ENCODE measurements at places on chromosomes 7 and 10.

- no peak for DNase-seq
Observed at GRCh38 chr7:95758187-95758586, 14.2 kb upstream of the DYNC1I1 start.

DNA sequence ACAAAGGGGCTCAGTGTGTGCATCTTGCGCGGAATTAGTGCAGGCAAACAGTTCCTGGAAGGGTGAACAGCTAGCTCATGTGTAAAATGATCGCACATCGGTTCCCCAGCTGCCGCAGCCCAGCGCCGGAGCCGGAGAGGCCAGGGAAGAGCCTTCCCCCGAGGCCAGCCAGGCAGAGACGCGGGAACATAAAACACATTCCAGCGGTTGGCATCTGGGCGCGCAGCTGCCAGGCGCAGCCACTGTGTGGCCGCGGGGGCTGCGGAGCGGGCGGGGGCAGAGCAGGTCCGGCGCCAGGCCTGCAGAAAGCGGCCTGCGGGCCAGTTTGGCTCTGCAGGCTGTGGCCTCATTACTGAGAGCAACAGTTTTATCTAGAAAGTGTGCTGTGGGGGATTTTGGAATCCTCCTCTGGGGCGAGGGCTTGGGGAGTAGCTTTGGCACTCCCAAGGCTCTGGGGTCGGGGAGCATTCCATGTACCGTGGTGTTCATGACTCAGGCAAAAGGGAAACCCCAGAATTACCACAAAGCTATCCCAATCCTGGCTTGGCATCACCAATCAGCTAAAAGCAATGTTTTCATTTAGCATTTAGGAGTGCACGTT lies 74.3 kb downstream of the SAMD9 start:
- no peak for DNase-seq

GRCh38 chr7:22173685-22174573 lies 183.0 kb downstream of the RAPGEF5 start:
- peak; percentile 59 for DNase-seq

DNA sequence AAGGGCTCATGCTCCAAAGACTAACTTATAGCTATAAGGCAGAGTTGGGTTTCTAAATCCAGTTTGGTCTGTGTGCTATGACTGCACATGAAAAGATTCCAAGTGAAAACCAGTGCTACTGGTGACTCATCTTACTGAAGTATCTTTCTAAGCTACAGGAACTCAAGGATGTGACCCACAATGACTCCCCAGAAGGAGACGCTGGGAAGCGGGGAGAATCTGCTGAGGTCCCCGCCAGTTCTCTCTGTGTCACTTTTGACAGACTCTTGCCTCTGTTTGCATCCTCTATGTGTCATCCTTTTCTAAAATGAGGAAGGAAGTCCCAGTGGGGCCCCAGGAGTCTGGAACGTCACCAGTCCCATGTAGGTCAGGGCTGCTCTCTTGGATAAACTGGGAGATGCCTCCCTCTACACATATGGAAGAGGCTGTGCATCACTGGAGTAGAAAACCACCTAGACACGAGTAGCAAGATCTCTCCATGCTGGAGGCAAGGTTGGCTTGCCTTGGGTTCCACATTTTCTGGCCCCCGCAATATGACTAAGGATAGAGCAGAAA lies 28.8 kb upstream of the GPR26 start:
- DNase-seq, result no peak

DNA sequence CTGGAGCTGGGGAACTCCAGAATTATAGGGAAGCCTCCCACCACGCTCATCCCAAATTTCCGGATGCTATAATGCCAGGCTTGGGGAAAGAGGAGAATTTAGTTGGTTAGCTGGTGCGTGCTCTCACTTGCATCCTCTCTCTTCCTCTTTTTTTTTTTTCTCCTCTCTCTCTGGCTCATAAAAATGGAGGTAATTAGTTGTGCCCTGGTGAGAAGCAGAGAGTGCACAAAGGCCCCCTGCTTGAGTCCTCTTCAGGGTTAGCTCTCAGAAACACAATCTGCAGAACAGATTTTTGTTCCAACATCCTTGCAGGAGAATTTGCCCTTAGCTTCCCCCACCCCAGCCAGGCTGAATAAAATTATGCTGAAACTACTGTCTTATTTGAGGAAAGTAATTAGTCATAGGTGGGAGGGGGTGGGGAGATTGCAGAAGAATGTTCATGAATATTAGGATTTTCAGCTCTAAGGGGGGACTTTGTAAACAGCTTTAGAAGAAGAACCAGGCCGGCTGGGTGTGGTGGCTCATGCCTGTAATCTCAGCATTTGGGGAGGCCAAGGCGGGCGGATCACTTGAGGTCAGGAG lies 7.6 kb downstream of the SERPINE1 start:
- DNase-seq, result peak; percentile 63

DNA sequence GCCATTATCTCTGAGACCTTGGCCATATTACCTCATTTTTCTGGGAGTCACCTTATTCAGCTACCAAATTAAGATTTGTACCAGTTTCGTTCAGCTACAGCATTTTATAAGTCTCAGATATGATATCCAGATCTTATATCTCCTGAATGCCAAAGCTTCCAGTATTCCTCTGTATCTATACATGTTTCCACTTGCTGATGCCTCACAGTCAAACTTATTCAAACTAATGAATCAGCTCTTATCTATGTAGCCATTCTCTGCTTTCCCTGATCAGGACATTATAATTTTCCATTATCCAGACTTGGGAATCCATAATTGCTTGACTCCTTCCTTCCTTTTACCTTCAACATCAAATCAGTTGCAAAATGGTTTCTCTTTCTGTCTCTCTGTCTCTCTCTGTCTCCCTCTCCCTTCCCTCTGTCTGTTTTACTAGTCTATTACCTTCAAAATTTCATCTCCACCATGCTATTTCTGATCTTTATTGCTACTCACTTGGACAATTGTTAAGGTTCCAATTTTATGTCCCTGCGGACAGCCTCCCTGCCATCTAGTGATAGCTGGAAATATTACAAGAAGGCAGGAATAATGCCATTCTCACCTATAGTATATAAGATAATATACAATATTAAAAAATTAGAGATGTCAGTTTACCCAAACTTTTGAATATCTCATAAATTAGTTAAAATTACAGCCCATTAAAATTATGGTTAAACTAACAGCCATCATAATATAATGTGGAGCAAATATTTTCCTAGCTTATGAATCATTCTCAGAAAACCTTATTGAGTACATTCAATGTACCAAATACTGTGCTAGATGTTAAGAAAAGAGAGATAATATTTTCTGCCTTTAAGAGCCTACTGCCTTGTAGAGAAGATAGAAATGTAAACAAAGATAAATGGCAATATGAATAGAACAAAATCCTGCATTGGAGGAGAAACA lies 89.8 kb downstream of the PCLO start:
- DNase-seq, result no peak

DNA sequence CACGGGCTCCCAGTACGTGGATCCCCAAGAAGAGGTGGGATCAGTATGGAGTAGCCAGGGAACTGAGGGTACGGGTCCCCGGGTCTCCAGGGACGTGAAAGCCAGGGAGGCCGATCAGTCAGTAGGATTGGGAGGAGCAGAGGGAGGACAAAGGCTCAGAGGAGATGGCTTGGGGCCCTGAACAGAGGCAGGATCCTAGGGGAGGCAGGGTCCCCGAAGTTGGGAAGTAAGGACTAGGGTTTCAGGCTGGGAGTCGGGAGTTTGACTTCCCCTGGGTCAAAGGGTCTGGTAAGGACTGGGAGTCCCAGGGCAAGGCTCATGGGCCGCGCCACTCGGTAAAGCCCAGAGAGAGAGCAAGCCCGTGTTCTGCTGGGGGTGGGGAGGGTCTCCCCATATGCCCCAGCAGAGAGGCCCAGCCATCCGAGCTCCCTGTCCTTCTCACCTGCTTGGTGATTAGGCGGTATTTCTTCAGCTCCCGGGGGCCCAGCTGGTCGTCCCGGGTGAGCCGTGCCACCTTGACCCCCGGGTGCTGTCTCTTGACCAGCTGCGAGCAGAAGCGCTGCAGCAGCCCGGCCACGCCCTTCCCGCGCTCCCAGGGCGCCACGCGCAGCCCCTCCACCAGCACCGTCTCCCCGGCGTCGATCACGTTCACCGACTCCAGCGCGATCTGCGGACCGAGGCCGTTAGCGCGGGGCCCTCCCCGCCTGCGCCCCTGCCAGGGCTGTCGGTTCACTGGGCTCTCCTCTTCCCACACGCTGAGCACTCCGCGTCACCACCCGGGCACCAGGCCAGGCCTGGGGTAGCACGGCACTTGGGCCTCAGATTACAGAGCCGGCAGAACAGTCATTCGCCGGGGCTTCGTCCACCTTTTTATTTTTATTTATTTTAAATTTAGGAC lies 7.0 kb downstream of the NAT16 start:
- no peak for DNase-seq

GRCh38 chr10:34295142-34295548 lies 520.0 kb downstream of the PARD3 start:
- no peak for DNase-seq

DNA sequence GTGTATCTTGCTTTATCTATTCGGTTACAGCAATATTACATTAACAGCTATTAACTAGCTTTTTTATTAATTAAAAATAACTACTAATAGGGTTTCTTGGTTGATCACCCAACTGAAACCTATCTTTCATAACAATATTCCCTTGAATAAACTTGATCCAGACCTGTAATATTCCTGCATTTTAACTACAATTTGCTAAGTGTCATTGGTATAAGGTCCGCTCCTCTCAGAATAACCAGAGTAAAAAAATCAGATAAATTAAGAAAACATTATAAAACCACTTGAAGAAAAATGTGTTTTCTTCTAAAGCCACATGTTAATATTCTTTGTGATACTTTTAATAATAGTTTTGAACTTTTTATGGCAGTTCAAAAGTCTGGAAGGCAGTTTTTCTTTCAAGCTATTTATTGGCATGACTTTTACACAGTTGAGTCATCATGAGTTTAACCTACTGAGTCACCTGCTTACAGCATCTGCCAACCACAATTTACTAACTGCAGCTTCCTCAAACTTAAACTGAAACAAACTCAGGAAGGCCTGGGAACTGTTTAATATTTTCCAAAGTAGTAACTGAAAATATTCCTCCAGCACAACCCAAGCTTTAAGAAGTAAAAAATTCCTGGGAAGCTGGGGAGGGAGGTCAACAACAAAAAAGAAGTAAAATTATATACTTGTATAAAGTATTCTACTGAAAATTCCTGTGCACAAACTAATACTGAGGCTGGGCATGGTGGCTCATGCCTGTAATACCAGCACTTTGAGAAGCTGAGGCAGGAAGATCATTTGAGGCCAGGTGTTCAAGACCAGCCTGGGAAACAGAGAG lies 103.2 kb downstream of the NRBF2 start:
- DNase-seq, result peak; percentile 91

GRCh38 chr7:54116956-54117355 lies 425.2 kb upstream of the VSTM2A start:
- DNase-seq, result no peak

GRCh38 chr7:12469568-12469967 lies 65.9 kb upstream of the VWDE start:
- no peak for DNase-seq

GRCh38 chr7:113279256-113279655 lies 160.9 kb upstream of the SMIM30 start:
- no peak for DNase-seq

DNA sequence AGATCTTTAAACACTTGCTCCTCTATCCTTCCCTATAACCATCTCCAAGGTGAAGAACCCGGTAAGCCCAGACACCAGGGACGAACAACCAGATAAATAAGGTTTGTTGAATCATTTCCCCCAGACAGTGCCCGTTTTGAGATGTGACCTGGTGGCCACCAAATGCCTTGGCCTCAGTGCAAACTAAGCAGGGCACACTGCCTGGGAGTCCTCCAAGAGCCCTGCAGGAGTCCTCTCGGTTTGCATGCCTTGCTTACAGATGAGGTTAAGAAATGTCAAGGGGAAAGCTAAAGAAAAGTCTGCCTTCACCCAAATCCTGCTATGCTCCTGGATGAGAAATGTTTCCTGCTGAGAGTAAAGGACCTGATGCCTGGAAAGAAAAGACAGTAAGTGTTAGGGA lies 31.6 kb downstream of the SLIT1 start:
- no peak for DNase-seq

DNA sequence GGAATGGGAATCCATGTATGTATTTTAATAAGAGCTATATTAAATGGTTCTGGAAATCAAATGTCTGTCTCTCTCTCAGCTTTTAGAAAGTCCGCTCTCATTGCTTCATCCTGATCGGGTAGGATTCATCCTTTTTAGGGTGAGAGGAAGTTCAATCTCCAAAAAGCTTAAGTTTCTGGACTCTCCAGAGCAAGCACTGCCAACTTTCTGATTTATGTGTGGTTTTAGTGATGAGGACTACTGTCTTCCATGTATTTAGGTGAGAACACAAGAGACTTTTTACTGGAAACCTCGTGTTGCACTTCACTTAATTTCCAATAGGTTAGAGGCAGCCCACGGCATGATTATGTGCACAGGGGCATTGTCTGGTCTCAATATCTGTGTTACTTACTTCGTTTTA lies 267.9 kb downstream of the SUGCT start:
- DNase-seq, result no peak

- DNase-seq, result no peak
Observed at GRCh38 chr10:109668154-109668665, 255.1 kb downstream of the XPNPEP1 start.

- DNase-seq, result no peak
Observed at GRCh38 chr10:119872610-119872859, at the start of gene MCMBP. TSS of gene MCMBP (minus strand) at chr10:119872843. CDS start at chr10:119872584, 259 bp downstream.

GRCh38 chr10:43822631-43823580 lies 174.2 kb upstream of the ZNF32 start:
- DNase-seq, result no peak

DNA sequence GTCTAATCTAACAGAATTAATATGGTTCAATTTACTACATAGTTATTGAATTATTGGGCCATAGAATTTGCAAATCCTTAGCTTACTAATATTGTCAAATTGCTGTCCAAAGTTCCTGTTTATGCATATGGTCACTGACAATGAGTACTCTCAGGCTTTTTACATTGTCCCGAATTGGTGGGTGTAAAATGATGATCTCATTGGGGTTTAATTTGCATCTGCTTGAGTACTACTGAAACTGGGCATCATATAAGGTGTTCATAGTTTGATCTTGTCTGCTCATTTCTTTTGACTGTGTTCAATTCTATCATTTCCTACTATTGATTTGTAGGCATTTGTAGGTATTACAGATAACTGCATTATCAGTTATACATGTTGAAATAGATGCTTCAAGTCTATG lies 12.7 kb downstream of the ABCA13 start:
- DNase-seq, result no peak

GRCh38 chr10:126504063-126504760 lies 115.9 kb upstream of the ADAM12 start:
- no peak for DNase-seq

- DNase-seq, result peak; percentile 70
Observed at GRCh38 chr10:75111907-75112679, 637 bp downstream of the SAMD8 start.

GRCh38 chr10:83680470-83680891 lies 458.8 kb upstream of the GHITM start:
- no peak for DNase-seq

DNA sequence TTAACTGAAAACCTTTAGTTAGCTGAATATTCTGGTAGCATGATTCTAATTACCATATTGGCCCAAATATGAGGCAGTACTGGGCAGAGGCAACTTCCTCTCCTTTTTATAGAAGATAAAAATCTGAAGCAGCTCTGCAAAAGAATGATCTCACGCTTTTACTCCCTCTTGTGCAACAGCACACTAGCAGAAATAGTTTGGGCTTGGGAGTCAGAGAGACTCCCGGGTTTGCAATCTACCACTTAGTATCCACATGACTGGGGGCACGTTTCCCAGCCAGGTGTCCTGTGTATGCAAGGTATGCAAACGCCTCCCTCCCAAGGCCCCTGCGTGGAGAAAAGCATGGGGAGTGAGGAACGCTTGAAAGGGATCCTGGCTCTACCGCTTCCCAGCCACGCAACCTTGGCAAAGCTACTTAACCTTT lies 47.2 kb upstream of the RHEB start:
- DNase-seq, result no peak

- DNase-seq, result no peak
Observed at GRCh38 chr7:51366930-51367613, 50.5 kb upstream of the COBL start.

Data from CD14-positive monocyte (primary cell).